Activated CD4-positive, CD25-positive, alpha-beta regulatory T cell treated with anti-CD3 and anti-CD28 coated beads, Interleukin-2, amount 50 U/mL, for 16 hours (primary cell): ENCODE measurements at places on chromosomes 3 and 15.

DNA sequence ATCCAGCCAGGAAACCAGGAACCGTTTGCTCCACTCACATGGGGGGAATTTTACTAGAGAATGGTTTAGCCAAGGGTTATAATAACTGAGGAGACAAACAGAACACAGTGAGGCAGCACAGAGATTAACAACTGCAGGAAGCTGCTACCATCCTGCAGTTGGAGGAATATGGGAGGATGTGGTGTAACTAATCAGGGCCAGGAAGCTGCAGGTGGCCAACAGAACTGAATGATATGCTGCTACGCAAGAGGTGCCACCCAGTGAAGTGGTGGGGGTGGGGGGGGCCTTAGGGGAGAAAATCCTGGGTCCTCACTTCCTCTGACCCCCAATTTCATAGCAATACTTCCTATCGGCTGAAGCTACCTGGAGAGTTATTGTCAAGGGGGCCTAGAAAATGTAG lies 306.4 kb upstream of the STT3B start:
- DNase-seq = no peak

- no peak for DNase-seq
Measured at GRCh38 chr15:35958975-35959374, 413.0 kb upstream of the DPH6 start.

DNA sequence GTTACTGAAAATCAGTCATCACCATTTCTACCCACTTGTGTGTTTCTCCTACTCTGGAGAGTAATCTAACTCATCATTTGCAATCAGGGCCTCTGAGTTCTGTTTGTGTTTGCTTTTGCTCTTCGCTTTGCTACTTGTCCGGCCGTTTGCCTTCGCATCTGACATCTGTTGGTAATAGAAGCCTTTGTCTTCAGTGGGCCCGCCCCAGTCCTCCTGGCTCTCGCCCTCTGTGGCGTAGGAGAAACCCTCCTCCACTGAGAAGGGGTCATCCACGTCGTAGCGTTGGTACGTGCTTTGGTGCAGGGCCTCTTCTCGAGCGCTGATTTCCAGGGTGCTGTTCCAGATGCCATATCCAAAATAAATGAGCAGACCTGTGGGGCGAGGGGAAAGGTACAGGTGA lies 48.3 kb downstream of the CLDN11 start:
- no peak for DNase-seq

GRCh38 chr3:148974726-148975125 lies 16.6 kb upstream of the GYG1 start:
- DNase-seq = no peak

- no peak for DNase-seq
Measured at GRCh38 chr3:150128126-150128525, 157.4 kb upstream of the PFN2 start.

- DNase-seq = no peak
Measured at GRCh38 chr15:40538976-40539375, 25.9 kb downstream of the CCDC32 start.

DNA sequence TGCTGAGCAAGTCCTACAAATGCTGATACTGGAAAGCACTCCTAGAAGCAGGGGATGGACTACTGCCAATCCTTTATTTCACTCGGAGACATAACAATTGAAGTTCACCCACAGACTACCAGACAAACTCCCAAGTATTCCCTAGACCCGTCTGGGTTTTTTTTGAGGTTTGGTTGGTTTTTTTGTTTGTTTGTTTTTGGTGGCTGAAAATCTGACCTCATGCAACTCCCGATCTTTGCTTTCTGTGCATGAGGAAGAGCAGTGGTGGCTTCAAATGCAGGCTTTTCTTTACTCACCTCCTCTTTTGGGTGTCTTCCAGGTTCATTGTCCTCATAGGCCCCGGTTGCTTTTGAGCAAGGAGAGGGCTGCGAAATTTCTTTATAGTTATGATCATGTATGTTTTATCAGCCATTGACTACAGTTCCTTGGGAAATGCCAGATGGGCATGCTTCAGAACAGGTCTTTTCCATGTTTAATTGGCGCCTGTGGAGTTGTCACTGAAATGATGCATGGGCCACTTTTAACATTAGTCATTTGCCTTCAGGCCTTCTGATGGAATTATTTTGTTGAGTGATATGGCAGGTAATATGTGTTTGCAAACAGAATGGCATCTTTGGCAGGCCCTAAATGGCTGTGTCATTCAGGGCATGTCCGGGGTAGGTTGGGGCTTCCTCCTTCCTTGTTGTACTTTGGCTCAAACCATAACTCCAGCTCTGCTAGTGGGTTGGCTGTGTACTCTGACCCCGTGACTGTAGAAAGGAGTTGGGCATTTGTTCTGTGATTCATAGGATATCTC lies 81.3 kb upstream of the ZBED2 start:
- no peak for DNase-seq

DNA sequence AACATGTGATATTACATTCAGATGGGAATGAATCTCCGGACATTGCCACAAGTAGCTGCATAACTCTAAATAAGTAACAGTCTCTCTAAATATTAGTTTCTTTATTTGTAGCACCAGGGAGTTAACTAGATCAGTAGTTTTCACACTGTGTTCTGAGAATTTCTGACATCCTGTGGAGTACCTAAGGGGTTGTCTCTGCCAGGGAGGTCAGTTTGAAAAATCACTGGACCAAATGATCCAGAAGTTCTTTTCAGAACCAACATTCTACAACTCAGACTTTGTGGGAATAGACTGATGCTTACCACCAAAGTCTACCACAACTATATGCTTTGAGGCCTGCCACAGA lies 9.0 kb upstream of the ILDR1 start:
- DNase-seq = no peak

- DNase-seq = no peak
Measured at GRCh38 chr3:67846166-67846565, 191.8 kb upstream of the SUCLG2 start.

GRCh38 chr15:72445426-72445825 lies 28.7 kb upstream of the ARIH1 start:
- DNase-seq = no peak

GRCh38 chr3:58645726-58646125 lies 20.8 kb downstream of the FAM3D start:
- DNase-seq = no peak

GRCh38 chr15:87736891-87737389 lies 519.6 kb downstream of the NTRK3 start:
- DNase-seq = no peak

- no peak for DNase-seq
Measured at GRCh38 chr3:134496471-134497071, 10.7 kb downstream of the CEP63 start.

DNA sequence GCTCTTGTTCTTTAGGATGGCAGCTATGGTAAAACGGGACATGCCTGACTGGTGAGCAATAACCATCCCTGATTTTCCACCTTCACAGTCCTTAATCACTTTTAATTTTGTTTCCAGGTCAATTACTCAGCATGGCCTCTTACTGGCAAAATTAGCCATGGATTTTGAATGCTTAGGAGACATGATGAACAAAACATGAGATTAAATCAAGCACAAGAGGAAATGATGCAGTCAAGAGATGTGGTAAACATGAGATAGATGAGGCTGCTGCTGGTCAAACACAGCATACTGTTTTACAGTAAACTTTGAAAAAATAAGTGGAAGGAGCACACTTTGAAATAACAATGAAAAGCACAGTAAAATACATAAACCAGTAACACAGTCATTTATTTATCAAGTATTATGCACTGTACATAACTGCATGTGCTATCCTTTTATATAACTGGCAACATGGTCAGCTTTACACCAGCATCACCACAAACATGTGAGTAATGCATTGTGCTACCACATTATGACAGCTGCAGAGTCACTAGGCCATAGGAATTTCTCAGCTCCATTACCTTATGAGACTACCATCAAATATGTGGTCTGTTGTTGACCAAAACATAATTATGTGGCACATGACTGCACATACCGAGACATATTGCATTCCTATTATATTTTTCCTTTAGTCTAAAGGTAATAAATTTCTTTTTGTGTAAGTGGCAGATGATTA lies 30.1 kb upstream of the ZNF502 start:
- no peak for DNase-seq

GRCh38 chr3:46858456-46858855 lies 4.8 kb downstream of the MYL3 start:
- no peak for DNase-seq

DNA sequence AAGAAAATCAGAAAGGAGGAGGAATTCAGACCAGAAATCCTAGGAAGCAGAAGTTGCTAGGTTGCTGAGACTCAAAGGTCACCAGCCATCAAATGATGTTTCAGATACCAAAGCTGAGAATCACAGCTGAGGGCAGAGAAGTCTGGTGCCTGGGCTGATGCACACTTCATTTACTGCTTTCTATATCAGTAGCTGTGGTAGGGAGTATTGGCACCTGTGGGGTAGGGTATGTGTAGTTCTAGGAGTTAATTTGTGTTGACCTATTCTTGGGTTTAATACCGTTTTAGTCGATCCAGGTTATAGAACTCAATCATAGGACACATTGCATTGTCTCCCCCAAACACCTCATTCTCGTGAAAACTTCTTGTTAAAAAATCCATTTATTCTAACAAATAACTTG lies 529.6 kb downstream of the AGBL1 start:
- DNase-seq = no peak

GRCh38 chr3:14581334-14582044 lies 41.3 kb upstream of the GRIP2 start:
- DNase-seq = no peak

- DNase-seq = no peak
Measured at GRCh38 chr3:152202976-152203626, 65.6 kb upstream of the MBNL1 start.

DNA sequence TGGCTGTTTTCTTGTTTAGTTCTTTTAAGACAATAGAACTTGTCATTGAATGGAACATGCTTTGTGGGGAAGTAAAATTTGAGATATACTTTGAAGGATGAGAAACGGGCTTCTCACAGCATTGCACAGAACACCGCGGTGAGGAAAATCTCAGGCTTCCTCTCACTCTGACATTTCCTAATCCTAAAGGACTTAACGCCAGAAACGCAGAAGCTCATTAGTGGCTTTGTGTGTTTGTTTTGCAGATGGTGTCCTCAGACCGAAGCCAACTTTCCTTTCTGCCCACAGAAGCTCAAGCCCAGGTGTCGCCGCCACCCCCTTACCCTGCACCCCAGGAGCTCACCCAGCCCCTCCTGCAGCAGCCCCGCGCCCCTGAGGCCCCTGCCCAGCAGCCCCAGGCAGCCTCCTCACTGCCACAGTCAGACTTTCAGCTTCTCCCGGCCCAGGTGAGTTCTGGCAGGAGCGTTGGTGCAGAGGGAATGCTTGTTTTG lies 78.9 kb upstream of the BLM start:
- no peak for DNase-seq

DNA sequence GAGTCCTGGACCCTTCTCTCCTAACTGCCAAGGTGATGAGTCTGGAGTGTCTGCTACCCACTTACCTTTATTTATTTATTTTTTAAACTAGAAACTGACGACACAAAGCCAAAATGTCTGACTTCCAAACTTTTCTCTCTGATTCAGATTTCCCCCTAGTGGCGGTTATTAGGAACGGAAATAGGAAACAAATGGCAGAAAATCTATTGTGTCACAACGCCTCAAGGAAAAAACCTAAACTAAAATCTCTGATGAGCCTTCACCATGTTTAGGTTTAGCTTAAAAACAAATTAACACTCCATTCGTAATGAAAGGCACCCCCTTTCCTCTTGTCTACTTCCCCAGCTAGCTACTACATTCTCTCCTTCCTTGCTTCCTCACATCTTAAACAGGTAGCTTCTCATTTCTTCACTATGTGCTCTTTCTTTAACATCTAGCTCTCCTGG lies 94.0 kb upstream of the MEX3B start:
- no peak for DNase-seq

GRCh38 chr15:90716317-90716975 lies 700 bp upstream of the BLM start:
- no peak for DNase-seq

DNA sequence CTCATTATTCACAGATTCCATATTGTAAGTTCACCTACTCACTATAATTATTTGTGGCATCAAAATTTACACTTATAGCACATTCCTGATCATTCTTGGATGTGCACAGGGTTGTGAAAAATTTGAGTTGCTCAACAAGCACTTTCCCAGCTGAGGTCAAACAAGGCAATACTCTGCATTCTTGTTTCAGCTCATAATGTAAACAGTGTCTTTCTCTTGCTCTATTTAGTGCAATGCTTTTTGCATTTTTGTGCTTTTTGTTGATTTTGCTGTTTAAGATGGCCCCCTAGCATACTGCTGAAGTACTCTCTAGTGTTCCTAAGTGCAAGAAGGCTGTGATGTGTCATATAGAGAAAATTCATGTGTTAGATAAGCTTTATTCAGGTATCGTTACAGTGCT lies 66.7 kb upstream of the TNIK start:
- DNase-seq = no peak

- DNase-seq = no peak
Measured at GRCh38 chr3:123667784-123668183, 82.9 kb upstream of the HACD2 start.

- DNase-seq = no peak
Measured at GRCh38 chr3:99753268-99753975, 64.2 kb upstream of the CMSS1 start.

GRCh38 chr3:30124435-30125370 lies 481.7 kb upstream of the TGFBR2 start:
- DNase-seq = no peak

GRCh38 chr3:144039661-144040060 lies 68.0 kb downstream of the DIPK2A start:
- DNase-seq = no peak

DNA sequence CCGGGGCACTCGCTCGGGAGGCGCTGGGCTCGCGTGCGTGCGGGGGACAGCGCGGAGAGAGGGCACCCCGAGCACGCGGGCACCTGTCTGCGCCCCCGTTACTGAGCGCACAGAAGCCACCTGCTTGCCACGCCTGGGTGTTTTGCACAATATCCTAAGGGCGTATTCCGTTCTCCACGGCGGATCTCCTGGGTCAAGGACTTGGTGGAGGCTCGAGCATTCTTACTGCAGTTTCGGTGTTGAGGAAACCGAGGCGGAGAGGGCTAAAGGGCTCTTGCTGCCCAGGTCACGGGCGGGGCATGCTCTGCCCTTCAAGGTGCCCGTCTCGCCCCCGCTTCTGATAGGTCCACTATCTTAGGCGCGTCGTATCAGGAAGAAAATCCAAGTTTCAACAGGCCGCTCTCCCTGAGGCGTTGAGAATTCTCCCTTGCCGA lies 526 bp downstream of the GPD1L start:
- DNase-seq = no peak

- no peak for DNase-seq
Measured at GRCh38 chr15:75027551-75027950, 4.2 kb downstream of the PPCDC start.

- DNase-seq = no peak
Measured at GRCh38 chr3:123685780-123686179, 100.9 kb upstream of the HACD2 start.

DNA sequence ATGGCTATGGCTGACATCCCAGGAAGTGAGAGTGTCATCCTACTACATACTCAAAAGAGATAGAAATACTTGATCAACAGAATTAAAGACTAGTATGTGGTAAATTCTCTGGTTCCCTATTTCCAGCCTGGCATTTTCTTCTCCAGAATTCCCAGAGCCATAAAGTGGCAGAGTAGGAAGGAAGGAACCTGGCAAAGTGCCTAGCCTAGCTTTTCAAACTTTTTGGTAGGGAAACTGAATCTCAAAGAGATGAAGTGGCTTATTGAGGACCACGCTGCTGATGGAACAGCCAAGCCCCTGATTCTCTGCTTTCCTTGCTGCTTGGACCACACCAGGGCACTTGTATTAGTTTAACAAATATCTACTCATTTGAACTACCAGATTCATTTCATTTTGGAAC lies 312.4 kb upstream of the RORA start:
- no peak for DNase-seq
